ENCODE measurements at places on chromosomes 4 and X.

- DNase-seq: no peak
These were observed 98.4 kb upstream of the GC start for GRCh38 chr4:71882113-71882841.

DNA sequence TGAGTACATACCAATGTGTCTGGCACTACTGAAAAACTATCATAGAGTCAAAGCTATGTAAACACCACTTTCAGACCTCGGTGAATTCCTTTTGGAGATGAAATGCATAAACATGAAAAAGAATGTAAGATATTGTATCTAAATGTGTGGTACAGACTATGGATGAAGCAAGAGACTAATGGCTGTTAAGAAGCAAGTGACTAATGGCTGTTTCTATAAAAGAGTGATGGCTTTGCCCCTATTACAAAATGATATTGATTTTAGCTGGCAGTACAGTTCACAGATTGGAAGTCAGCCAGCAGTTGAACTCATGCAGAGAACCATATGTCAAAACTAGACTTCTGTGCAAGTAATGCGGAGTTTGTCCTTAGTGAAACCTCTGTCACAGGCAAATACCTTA, 359.3 kb downstream of the GRXCR1 start:
- DNase-seq: no peak

DNA sequence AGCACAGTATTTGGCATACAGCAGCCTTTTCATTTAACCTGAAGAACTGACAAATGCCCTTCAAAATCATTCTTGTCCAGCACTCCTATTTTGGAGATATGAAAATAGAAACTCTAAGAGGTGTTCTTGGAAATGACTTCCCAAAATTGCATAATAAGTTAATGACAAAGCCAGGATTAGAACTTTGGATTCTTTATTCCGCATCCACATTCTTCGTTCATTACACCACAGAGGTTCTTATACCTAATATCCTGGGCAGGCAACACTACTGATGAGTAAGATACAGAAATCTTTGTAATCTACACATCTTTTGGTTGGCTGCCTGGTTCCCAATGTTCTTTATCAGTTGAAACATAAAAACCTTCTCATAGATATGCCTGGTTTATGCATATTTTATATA, 5.9 kb downstream of the COL25A1 start:
- DNase-seq: no peak

DNA sequence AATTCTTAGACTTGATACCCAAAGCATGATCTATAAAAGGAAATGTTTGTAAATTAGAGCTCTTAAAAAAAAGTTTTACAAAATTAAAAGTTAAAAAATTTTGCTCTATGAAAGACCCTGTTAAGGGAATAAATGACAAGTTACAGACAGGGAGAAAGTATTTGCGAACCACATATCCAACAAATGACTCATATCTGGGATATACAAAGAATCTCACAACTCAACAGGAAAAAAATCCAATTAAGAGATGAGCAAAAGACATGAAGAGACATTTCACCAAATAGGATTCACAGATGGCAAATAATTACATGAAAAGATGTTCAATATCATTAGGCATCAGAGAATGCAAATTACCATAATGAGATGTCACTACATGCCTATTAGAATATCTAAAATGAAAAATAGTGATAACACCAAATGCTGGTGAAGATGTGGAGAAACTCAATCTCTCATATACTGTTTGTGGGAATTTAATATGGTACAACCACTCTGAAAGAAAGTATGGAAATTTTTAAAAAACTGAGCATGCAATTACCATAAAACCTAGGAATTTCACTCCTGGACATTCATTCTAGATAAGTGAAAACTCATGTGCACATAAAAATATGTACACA, 100.8 kb upstream of the EOLA2 start:
- no peak for DNase-seq

- no peak for DNase-seq
These were observed 8.7 kb downstream of the CLRN2 start for GRCh38 chr4:17523662-17524061.

DNA sequence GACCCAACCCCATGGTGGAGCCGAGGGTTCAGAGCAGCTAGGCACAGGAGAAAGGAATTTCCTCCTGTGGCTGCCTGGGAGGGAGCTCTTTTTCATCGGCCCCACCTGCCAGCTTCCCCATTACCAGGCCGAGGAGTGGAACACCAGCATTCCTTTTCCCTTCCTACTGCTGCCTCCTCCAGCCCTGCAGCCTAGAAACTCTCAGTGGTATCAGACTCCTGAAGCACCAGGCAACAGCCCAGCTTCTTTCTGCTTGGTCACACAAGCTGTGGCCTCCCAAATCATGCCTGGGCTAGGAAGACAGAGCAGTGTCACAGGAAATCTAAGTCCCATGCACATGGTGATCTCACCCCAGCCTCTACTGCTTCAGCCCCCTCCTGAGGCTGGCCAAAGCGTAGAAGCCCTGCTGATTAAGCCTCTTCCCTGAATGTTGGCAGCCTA, 30.1 kb downstream of the RTL5 start:
- DNase-seq: no peak

GRCh38 chr4:101025755-101026154, 321.6 kb downstream of the PPP3CA start:
- no peak for DNase-seq

- DNase-seq: no peak
These were observed 398.4 kb downstream of the PPP3CA start for GRCh38 chr4:100948911-100949310.

DNA sequence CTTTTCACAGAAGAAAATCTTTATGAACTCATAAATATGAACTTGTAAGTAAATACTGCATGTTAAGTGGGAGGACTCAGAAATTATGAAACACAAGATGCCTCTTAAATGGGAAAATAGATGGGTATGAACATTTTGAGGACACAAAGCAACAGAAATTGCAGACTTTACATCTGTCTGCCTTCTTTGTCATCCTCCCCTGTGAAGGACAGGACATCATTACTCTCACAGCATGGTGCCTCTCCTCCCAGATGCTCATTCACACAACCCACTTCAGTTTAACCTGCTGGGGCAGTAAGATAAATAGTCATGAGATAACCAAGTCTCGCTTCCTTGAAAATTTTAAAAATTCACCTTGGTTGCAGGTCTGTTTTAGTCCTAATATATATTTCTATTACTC, 144.5 kb downstream of the APBB2 start:
- DNase-seq: no peak

GRCh38 chr4:39043058-39043860, 11.1 kb upstream of the TMEM156 start:
- no peak for DNase-seq

DNA sequence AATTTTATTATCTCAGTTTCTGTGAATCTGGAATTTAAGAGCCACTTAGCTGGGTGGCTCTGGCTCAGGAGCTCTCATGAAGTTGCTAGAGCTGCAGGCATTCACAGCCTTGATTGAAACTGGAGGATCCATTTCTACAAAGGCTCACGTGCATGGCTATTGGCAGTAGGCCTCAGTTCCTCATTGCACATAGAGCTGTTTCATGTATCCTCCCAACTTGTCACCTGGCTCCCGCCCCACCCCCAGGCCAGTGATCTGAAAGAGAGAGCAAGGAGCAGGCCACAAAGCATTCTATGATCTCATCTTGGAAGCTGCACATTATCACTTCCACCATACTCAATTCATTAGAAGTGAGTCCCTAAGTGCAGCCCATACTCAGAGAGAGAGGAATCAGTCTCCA, 18.5 kb upstream of the AP1AR start:
- no peak for DNase-seq

DNA sequence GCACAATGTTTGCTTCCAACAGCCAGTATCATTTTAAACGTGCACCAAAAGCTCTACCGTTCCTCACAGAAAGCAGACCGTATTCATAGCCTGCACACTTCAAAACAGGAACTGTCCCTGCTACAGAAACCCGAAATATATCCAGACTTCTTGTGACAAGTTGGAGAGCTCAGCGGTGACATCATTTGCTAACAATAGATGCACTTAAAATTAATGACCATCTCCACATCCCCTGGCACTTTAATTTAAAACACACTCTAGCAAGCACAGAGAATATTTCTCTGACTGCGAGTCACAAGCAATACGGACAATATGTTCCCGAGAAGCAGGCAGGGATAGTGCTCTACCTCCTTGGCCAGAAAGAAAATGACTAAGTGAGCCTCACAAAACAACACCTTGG, 2.5 kb downstream of the NYX start:
- DNase-seq: no peak
